ENCODE measurements at places on chromosomes 4 and X. TPM values are rescaled to one million over a fixed set of nuclear protein-coding genes. Genes with fewer than 3 reads are reported as not detected.

DNA sequence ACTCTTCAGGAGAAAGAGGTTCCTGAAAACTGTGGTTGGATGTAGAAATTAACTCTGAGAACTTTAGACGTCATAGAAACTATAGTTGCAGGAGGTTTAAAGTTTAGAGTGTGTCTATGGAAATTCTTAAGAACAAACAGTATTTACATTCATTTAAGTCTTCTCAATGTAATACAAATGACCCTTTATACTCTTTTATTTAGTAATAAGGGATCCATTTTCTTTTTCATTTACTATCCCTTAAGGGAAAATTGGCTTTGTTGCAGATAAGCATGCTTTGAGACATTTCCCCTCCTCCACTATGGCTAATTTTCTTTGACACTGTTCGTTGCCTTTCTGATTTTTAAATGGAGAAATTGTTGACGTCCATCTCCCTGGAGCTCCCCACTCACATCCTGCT lies 96.4 kb downstream of the POLA1 start:
- DNase-seq = no peak

DNA sequence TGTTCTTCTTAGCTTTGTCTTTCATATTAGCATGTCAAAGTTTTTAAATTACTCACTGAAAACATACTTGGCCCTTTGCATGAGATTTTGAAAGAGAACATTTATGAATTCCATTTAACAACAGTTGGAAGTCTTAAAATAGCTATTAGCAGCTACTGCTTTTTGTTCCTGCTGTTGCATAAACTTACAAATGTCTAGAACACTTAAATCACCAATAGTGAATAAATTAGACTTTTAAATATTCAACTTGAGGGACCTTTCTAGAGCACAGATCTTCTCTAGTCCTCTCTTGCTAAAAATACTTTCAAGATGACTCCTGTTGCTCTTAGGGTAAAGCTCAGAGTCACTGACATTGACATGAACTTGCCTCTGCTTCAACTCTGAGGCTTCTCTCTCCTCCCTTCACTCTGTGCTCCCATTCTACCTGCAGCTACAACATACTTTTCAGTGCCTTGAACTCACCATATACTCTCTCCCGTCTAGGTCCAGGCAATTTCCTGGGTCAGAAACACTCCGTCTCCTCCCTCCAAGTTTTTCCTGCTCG lies 15.8 kb upstream of the TXK start:
- DNase-seq = no peak

DNA sequence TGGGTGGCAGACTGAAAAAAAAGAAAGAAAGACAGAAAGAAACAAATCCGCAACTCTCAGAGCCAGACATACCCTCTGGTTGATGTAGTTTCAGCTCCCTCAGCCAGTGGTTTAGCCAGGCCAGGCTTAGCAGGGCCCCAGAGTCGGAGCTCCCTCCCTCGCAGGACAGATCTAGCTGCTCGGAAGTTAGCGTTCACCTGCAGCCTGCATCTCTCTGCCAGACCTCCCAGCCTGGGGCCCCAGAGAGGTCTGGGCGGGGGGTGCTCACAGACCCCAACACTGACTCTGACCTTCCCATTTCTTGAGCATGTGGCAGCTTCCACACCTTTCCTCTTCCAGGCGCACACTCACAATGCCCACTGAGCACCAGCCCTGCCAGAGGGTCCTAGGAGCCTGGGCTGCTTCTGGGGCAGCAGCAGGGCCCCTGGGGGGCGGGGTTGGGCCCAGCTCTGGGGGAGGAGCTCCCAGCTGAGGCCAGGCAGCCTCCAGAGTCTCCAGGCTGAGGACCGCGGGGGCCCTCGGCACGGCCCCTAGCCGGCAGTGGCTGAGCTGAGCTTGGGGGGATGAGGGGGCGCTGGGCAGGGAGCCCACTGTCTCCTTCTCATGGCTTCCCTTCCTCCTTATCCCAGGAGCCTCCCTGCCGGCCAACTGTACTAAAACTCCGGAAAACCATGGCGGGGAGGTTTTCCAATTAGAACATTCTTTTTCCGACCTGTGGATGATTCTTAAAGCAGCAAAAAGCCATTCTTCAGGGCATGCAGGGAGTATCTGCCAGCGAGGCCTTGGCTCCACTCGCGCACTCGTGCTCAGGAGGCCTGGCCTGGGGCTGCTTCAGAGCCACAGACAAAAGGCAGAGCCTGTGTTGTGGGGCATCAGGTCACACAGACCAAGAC lies 4.6 kb upstream of the ZNF185 start:
- DNase-seq = no peak

- DNase-seq = no peak
Measured at GRCh38 chr4:187715466-187715865, 280.1 kb upstream of the ZFP42 start.

- no peak for DNase-seq
Measured at GRCh38 chr4:7817877-7818398, 121.7 kb downstream of the AFAP1 start.

DNA sequence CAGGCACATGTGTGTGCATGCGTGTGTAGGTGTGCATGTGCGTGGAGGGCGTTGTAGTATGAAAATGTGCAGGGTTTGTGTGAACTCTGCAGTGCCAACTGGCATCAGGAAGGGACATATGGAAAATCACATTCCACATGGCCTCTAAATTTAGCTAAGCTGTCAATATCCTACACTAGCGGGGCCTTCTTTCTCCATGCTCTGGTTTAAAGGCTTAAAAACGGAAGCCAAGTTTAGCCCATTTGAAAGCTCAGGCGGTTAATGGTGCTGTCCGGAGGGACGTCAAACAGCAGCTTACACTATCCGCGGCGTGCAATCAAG lies 144.1 kb upstream of the NOCT start:
- no peak for DNase-seq

DNA sequence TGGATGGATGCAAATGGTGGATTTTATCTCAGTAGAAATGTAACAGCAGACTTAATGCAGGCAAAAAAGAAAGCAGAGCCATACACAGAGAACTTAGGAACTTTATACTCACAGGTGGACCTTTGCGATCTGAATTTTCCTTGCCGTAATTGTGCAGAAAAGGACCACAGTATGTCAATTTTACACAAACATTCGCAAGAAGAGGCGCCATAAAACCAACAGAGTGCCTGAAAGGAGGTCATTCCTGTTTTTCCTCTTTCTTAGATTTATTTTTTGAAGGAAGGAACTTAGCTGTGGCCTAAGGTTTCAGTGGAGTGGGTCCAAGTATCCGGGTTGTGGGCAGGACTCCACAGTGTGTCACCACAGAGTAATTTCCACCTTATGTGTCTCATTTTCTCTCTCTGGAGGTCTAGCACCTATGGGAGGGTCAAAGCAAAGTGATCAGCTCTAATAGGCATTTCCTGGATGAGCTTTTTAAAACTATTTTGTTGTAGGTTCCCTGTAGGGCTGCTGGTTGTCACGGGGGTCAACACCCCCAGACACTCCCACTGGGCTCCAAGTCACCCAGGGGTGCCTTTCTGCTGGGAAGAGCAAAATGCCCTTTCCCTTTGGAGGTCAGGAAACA lies 24.7 kb upstream of the PBDC1 start:
- no peak for DNase-seq

GRCh38 chrX:107429090-107429489 lies 20.4 kb upstream of the FRMPD3 start:
- no peak for DNase-seq

- no peak for DNase-seq
Measured at GRCh38 chr4:8202108-8203051, 3.3 kb downstream of the SH3TC1 start.

DNA sequence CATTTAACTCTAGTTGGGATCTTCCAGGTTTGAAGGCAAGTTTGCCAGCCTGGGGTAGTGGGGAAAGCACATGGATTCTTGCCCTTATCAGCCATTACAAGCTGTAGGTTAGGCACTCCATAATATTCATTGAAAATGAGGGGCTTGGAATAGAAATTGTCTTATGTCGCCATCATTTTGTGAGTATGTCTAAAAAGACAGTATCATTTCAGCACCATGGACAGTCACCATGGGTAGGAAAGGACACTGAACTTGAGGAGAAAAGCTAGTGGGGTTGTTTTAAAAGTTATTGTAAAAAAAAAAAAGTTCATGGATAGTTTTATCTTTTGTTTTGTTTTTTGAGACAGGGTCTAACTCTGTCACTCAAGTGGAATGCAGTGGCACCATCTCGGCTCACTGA lies 356.1 kb downstream of the HNRNPD start:
- no peak for DNase-seq

GRCh38 chr4:27412613-27413012 lies 552.0 kb downstream of the STIM2 start:
- DNase-seq = no peak

- no peak for DNase-seq
Measured at GRCh38 chrX:102968216-102968615, 31.1 kb downstream of the RAB40AL start.

DNA sequence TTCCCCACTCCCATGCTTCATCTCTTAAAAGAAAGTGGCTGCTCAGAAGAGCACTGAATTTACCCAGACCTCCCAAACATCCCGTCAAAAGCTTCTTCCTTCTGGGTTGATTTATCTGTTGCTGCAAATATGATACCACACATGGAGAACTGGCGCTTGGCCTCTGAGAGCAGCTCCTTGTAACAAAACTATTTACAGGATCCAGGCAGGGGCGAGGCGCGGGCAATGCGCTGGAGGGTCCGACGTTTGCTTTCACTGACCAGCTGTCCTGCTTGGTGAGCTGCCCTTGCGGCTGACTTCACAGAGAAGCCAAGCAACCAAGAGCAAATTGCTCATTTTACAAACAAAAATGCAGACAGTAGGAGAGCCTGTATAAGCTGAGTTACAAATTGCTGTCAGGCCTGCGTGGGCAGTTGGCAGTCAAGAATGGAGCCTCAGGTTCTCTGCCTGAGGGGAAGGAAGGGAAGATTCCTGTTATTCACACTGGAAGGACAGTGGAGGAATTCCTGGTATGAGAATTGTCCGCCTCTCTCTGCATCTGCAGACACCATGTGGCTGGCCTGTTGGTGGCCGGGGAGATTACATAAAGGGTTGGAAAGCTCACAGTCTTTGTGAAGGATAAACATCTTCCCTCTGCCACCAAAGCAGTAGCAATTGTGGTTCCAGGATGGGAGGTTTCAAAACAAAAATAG lies 192.2 kb upstream of the LEF1 start:
- peak; percentile 23 for DNase-seq

DNA sequence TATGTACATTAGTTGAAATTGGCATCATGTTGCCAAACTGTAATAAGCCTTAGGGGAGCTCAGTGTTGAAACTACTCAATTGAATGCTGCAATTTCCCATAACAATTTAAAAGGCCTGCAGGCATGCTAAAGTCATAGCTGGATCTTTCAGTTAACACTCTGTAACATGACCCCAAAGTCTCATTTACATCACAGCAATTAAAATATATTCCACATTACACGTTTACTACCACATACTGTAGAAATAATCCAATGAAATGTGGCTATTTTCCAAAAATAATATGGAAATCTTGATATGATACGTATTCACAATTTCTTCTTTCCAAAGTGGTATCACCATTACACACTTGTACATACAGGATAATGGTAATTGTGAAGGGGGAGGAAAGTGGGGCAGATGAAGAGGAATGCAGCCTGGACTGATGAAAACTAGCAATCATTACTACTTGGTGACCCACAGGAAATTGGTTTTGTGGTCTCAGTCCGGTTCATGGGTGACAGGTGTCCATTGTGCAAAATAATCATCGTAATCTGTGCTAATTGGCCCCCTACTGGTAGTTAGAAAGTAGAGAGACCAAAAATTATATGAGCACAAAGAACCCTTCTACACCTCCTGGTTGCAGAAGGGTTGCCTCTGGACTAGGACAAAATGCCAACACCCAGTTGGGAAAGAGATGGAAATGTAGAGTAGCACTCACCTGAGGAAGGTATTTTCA lies 63.7 kb downstream of the TENM3 start:
- DNase-seq = no peak

GRCh38 chr4:143554728-143555597 lies 41.5 kb downstream of the SMARCA5 start:
- no peak for DNase-seq

DNA sequence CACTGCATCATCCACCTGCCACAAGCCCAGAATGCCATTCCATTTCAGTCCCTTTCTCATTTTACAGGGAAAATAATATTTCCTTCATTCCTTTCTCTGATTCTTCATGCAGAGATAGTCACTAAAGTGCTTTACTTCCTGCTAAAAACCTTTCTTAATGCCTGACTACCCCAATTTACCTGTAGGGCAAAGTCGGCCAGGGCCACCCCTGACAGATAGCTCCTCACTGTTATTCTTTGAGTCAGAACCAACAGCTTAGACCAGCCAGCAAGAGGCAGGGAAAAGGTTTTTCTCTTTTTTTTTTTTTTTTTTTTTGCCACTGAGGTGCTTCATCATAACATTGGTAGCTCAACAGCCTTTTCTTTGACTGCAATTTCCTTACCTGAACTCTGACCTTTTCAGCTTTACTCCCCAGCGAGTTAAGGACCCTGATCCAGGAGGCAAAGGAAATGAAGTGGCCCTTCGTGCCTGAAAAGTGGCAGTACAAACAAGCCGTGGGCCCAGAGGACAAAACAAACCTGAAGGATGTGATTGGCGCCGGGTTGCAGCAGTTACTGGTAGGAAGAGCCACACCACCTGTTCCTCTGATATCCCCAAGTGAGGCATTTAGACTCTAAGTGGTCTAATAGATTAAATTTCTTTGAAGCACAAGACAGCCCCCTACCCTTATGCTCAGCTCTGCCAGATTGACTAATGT lies 85.0 kb downstream of the ALPK1 start:
- no peak for DNase-seq

DNA sequence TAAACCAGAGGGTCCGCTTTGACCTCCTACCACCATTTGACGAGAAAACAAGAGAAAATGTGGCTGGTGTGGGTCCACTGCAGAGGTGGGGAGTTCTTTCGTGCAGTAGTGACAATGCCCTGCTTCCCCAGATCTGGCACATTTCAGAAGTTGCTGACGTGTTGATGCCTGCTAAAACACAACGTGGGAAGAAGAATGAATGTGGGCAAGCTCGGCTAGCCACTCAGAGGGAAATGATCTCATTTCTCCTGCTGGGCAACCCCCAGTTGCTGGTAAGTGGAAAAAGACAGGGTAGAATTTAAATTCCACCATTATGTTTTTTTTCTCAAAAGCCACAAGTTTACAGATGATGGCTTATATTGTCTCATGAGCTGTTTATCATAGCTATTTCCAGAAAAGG lies 77.9 kb downstream of the LUZP4 start:
- no peak for DNase-seq

- no peak for DNase-seq
Measured at GRCh38 chr4:74394476-74395136, 29.7 kb downstream of the EREG start.

DNA sequence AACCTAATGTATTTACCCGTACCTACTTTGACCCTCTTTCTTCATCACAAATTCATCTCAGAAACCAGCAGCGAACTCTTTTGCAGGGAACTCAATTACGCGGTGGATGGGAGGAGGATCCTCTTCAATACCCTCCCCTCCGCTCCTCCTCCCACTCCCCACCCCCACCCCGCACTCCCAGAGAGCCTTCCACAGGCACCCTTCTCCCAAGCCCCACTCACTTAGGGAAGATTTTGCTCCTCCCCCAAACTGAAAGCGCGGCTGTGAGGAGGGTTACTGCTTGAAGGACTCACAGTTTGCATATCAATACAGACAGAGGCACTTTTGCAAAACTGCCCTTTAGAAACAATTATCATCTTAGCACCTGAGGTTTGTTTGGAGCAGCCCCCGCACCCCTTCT lies 960 bp upstream of the IL1RAPL1 start:
- DNase-seq = peak; percentile 13

- DNase-seq = no peak
Measured at GRCh38 chr4:189162888-189163287, 777.8 kb upstream of the FRG1 start.

MAGEB17 gene
- polyA plus RNA-seq = not detected

UGT2B15 gene
- polyA plus RNA-seq = not detected

DCUN1D4 gene
- polyA plus RNA-seq = 55.7 TPM

PASD1 gene
- polyA plus RNA-seq = not detected

ARHGEF6 gene
- 6.8 TPM for polyA plus RNA-seq

TMSB15C gene
- polyA plus RNA-seq = 4.4 TPM

Data from AG04450 (cell line).